ENCODE measurements at places on chromosomes 4 and X.

GRCh38 chr4:139547979-139548378 lies 8.0 kb downstream of the SETD7 start:
- DNase-seq: no peak

DNA sequence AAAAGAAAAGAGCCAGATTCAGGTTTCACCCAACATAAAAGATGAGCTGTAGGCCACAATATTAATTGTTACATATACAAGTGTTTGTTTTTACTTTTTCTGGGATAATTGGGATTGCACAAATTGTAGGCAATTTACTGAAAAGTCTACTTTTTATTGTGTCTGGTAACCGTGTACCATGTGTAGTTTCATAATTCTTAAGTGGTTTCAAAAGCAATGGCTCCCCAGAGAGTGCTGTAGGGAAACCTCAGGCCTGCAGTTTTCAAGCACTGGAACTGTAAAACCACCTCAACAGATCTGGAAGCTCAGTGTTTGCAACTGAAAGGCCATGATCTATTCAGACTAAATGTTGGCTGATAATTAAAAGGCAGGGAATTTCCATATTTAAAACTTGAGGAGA lies 53.9 kb upstream of the MMAA start:
- no peak for DNase-seq

GRCh38 chrX:119990556-119991004 lies 47.0 kb upstream of the NKAP start:
- no peak for DNase-seq

GRCh38 chrX:109751698-109752097 lies 18.6 kb upstream of the ACSL4 start:
- no peak for DNase-seq

GRCh38 chrX:153708415-153708814 lies 15.8 kb downstream of the BCAP31 start:
- DNase-seq: no peak

GRCh38 chr4:82748810-82749470 lies 49.7 kb downstream of the SCD5 start:
- no peak for DNase-seq

All from AG09319 (cell line).